ENCODE measurements at places on chromosomes 4 and X.

DNA sequence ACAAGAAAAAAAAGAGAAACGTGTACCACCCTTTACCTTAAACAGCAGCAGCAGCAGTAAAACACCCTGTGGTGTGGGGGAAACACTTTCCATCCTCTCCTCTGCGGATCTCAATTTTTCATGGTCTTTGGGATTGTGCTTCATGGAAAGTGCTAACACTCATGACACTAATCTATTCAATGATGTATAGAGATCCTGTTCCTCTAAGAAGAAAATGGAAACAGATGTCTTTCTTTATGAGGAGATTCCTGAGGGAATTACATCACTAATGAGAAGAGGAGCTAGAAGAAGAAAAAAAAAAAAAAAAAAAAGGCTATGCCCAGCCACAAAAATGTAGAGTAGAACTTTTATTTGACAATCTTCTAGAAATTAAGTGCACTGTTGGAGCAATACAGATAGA is 62.9 kb upstream of the NDST3 start:
- DNase-seq, result no peak

- DNase-seq, result no peak
These were observed 298.2 kb upstream of the ARSJ start for GRCh38 chr4:114277690-114278089.

- no peak for DNase-seq
These were observed 7.2 kb downstream of the SMS start for GRCh38 chrX:21947671-21948070.

GRCh38 chrX:46704767-46705386 is 54.0 kb downstream of the SLC9A7 start:
- no peak for DNase-seq

DNA sequence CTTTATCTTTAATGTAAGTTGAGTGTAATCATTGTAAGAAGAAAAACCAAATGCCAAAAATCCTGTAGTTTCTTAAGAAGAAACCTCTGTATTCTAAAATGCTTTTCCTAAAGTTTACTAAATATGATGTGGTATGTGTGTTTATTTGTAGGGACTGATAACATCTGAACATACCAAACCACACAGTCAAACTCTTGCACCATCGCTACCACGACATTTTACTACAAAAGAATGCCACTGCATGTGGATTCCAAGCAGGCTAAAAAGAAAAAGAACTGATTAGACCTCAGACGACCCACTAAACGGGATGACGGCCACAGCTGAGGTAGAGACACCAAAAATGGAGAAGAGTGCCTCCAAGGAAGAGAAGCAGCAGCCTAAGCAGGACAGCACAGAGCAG is 46.1 kb downstream of the LAS1L start:
- no peak for DNase-seq

GRCh38 chrX:16148896-16149295 is 18.4 kb upstream of the MAGEB17 start:
- DNase-seq, result no peak

GRCh38 chr4:157245351-157245750 is 24.8 kb downstream of the GRIA2 start:
- DNase-seq, result no peak

DNA sequence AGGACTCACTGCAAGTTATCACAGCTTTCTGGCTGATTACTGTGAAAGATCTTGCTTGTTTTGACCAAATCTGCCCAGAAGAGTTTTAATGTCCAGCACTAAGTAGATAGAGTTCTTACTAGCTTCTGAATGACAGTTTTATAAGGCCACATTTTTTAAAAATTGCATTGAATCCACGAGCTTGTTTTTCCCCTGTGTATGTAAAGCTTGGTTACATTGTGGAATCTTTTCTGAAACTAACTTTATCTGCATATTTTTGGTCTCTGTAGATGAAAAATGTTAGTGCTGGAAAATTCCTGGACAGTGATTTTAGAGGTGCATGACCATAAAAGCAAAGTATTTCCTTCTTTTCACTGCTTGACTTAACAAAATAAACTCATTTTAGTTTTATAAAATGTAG is 650.3 kb upstream of the FAM241A start:
- no peak for DNase-seq

GRCh38 chrX:116142976-116143375 is 27.6 kb upstream of the AGTR2 start:
- no peak for DNase-seq

DNA sequence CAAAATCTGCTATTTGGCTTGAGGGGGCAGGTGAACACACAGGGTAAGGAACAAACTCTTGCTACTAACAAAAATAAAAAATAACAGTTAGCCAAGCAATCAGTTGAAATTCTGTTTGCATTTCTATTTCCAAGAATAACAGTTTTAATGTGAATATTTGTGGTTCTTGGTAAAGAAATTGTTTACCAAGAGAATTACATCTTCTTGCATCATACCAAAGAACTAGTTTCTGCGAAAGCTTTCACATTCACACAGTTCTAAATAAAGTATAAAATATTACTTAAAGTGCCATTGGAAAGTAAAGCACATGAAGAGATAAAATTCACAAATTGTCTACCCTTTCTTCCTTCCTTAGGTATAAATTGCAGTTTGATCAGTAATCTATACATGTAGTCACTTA is 54.4 kb downstream of the KLHL4 start:
- no peak for DNase-seq

DNA sequence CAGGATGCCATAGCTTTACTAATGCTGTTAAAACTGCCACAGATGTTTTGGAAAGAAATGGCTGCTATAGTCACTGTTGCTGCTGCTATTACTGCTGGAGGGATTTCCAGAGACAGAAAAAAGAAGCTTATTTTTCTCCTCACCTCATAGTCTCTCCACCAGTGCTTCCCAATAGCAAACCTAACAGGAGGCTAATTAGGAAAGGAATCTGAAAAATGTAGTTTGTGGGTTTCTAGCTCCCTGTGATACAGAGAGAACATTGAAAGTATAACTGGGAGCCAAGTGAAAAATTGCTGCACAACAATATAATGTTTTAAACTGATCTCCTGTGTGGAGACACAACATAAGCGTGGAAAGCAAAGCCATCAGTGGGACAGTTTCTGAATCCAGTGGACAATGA is 8.6 kb upstream of the TSPAN7 start:
- no peak for DNase-seq

DNA sequence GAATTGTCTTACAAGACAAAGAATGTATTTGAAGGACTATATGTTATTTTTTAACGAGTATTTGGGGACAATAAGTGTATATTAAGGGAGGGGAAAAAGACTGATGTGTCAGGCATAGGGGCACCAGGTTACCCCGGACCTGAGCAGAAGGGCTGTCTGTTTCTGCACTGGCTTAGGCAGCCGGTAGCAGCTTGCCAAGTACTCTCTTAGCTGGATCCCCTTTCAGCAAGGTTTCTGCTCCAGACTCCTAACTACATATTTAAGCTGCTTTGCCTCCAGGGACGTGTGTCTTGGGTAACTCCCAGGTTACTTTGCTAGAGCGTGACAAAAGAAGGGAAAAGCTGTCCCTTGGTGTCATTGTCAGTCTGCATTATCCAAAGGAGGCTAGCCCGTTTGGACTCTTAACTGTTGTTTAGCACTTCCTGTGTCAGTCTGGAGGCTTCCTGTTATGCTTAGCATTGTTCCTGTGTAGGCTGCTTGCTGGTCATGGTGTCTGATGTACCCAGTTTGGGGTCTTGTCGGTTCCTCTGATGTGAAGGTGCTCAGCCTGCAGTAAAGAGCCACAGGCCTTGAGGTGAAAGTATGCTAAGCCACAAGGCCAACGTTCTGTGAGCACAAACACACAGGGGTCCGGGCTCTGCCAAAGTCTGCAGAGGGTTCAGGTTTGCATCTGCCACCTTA is 11.6 kb downstream of the CXCR3 start:
- no peak for DNase-seq

GRCh38 chr4:111362941-111363361 is 740.1 kb upstream of the PITX2 start:
- no peak for DNase-seq

DNA sequence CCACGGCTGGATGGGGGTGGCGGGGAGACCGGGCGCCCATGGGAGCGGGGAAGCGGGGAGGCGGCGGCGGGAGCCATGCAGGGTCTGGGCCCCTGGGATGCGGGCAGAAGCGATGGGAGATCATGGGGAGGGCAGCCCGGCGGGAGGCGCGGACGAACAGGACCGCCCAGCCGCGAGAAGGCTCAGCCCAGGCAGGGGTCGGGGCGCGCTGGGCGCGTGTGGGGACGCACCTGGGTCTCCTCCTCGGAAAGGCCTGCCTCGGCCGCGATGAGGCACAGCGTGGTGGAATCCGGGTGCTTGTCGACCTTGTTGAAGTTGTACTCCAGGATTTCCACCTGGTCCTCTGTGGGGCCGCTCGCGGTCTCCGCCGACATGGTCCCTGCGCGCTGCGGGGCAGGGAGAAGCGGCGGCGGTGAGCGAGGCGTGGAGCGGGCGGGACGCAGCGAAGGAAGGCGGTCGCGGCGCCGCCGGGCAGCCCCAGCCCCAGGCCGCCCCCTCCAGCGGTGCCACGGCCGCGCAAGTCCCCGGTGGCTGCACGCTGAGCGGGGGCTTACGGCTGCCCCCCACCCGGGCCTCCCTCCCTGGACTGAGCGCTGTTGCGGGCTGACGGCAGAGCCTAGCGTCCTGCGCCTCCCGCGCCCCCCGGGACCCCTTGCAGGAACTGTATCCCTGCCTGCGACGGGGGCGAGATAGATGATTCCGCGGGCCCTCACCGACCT is 25.3 kb downstream of the HOPX start:
- DNase-seq, result no peak

GRCh38 chr4:112370466-112370865 is 73.3 kb downstream of the ALPK1 start:
- no peak for DNase-seq

DNA sequence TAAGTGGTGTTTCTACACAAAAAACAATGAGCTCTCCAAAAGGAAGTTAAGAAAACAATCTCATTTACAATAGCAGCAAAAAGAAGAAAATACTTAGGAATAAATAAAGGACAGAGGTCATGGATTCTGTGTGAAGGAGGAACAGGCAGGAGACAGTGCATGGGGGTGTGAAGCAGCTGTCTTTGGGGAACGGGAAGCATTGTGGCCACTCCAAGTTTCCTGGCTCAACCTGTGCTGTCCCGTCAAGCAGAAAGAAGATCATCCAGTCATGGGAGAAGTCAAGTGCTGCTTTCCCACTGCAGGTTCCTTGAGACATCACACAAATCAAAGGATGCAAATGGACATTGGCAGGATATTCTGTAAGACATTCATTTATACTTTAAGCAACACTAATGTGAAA is 66.1 kb upstream of the MAML3 start:
- no peak for DNase-seq

GRCh38 chr4:145936142-145936996 is 2.3 kb downstream of the ZNF827 start:
- peak; percentile 74 for DNase-seq

DNA sequence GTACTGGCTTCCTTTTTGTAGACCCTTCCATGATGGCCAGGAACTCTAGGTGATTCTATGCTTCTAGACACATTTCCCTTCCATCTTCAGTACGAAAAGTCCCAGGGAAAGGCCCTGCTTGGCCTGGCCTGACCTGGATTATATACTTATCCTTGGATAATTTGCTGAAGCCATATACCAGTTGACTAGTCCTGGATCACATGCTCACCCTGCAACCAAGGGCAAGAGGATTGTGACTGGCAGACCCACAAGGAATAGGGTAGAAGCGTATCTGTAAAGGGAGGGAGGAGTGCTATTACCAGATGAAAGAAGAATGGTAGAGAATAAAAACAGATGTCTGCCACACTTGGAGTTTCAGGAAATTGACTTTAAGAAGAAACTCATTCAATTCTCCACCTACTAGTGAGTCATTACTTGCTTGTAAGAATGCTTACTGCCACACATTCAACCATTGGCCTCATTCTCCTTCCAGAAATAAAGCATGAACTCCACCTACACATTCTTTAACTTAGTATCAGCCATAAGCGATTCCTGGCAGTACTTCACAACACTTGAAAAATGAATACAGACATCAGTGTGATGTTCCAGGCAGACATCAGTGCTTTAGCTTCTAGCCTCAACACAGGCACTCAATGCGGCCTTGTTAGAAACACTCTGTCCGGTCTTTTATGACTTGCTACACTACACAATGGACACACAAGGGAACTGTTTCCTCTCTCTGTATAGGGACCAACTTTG is 141.8 kb downstream of the CBR4 start:
- no peak for DNase-seq

GRCh38 chrX:39244147-39244546 is 442.9 kb downstream of the MID1IP1 start:
- no peak for DNase-seq

GRCh38 chr4:2839060-2839459 is 4.6 kb upstream of the ADD1 start:
- DNase-seq, result no peak

- DNase-seq, result no peak
These were observed 298.7 kb upstream of the EMCN start for GRCh38 chr4:100816436-100817045.

DNA sequence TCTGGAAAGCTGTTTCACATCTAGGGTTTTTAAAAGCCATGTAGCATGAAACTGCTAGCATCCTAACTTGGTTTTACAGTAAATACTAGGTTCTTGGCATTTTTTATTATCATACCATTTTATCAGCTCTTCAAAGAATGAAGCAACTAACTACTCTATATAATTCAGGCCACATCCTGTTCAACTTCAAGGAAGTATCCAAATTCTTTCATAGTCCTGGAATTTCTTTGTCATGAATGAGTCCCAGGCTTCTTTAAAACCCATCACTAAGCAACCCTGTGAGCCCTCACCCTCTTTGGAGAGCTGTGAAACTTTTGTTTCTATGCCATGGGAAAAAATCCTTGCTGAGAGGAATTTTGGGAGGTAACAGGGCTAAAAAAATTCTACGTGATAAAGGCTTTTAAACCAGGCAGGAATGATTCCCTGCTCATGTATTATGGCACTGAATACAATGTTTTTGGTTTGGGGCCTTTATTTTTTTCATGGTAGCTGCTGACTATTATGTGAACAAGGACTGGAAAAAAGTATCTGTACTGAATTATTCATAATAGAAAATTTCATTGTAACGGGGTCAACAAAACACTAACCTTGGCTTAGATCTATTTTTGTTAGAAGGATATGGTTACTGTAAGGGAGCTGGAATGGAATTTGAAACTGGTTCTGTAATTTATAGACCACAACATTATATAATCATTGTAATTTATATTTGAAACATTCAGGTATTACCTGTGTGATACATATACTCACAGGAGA is 164.9 kb downstream of the DCTD start:
- DNase-seq, result no peak

DNA sequence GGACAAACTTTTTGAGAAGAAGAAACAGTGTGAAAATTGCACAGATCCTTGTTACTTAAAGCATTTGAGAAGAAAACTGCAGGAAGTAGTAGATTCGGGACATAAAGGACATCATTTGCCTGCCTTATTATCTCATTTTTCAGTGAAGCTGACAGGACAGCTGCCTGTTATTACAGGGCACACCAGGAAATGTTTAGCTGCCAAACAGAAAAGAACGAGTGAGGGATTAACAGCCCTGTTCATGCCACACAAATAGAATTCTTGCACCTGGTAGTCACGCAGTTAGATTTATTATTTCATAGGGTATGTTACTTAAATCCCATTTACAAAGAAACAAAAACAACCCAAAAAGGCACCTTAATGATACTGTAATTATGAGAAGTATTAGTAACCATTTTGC is 100.6 kb downstream of the CHIC2 start:
- DNase-seq, result no peak

All from NCI-H1092 (cell line).